HL-60 (cell line): ENCODE measurements at places on chromosomes 4 and X.

- DNase-seq, result no peak
These were observed 96.4 kb downstream of the EMCN start for GRCh38 chr4:100421361-100421978.

DNA sequence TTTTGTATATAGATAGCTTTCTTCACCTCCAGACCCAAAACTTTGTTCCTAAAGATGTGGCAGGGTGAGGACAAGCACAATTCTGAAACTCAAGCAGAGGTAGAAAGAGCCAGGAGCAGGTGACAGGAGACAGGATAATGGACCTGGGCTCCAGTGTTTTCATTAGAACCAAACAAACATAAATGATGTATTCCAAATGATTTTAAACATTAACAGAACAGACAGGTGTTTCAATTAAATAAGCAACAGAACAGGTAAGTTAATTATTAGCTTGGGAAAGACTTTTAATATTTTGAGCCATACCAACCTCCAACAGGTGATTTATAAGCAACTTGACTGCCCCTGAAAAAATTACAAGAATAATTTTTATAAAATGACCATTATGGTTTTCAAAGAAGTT lies 459.4 kb upstream of the LCORL start:
- no peak for DNase-seq

- DNase-seq, result peak; percentile 1
These were observed 72.5 kb downstream of the QRFPR start for GRCh38 chr4:121308328-121308663.

- no peak for DNase-seq
These were observed 266.4 kb downstream of the PRR32 start for GRCh38 chrX:127085939-127086338.

- DNase-seq, result no peak
These were observed 82.8 kb downstream of the ARSF start for GRCh38 chrX:3124031-3124430.

- DNase-seq, result peak; percentile 91
These were observed 1.1 kb upstream of the MFAP3L start for GRCh38 chr4:170027181-170027829.

- DNase-seq, result no peak
These were observed 208.3 kb upstream of the LEF1 start for GRCh38 chr4:108377021-108377420.

DNA sequence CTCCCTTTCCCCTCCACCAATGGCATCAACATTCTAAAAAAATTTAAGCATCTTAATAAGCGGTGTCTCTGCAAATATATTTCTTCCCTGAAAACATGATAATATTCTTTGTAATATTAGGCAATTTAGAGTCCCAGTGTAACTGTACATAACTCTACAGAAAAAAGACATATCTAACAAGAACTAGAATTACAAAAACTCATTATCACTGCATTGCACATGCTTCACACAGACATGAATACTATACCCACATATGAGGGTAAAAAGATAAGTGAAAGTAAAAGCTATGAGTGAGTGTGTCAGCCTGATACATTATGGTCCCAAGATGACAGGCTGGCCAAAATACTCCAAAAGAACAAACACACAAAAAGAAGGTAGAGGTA lies 2.4 kb upstream of the FGB start:
- DNase-seq, result no peak

- no peak for DNase-seq
These were observed 112.6 kb downstream of the ATP10D start for GRCh38 chr4:47597696-47598095.

DNA sequence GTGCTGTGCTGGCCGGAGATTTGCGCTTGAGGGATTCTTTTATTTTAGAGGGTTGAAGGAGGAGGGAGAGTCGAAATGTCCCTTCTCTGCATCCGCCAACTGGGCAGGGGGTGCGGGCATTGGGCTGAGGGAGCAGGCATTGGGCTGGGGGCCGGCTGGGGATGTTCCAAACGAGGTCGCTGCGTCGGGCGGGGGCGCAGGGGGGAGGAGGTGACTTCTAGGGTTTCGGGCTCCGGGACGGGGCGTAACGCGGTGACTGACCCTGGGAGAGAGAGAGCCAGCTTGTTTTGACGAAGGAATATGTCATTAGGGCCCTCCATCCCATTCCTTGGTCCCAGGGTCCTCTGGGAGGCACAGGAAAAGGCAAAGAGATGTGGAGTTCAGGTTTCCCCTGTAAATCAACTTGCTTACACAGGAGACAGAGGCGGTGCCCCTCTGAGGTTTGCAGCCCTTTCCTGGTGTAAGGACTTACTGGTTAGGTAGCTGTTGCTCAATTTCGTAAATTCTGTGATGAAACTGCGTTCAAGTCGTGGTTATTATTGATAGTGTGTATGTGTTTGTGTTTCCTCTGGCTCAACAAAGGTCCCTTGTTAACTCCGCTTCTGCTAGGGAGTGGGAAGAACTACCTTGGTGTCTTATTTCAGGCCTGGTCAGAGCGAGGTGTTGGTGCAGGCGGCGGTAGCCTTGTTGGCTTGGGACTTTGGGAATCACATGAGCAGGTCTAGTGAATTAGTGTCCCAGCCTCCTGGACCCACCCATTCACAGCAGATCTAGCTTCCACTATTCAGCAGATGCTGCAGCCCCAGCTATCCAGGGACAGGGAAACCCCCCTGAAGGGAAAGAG lies 716 bp downstream of the FHIP1A start:
- peak; percentile 28 for DNase-seq

GRCh38 chrX:10102046-10102704 lies 54.6 kb upstream of the CLCN4 start:
- no peak for DNase-seq

- no peak for DNase-seq
These were observed 229.1 kb upstream of the FAT1 start for GRCh38 chr4:186952709-186953108.

DNA sequence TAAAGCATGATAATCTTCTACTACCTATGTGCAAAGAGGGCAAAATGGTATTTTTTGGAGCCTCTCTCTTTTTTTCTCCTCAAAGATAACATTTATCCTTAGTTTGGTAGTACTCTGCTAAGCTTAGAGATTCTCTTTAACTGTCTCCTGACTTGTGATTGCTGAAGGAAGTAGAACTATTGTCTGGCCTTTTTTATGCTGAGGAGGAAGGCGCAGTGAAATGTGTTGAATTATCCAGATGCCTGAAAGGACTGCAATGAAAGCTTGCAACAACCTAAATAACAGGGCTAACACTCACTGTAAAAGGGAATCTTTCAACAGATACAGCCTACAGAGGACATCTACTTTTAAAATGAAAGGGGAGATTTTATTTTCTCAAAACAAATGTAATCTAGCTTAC lies 59.5 kb upstream of the CCDC160 start:
- no peak for DNase-seq

- DNase-seq, result no peak
These were observed 15.2 kb upstream of the GTPBP6 start for GRCh38 chrX:333611-334311.

DNA sequence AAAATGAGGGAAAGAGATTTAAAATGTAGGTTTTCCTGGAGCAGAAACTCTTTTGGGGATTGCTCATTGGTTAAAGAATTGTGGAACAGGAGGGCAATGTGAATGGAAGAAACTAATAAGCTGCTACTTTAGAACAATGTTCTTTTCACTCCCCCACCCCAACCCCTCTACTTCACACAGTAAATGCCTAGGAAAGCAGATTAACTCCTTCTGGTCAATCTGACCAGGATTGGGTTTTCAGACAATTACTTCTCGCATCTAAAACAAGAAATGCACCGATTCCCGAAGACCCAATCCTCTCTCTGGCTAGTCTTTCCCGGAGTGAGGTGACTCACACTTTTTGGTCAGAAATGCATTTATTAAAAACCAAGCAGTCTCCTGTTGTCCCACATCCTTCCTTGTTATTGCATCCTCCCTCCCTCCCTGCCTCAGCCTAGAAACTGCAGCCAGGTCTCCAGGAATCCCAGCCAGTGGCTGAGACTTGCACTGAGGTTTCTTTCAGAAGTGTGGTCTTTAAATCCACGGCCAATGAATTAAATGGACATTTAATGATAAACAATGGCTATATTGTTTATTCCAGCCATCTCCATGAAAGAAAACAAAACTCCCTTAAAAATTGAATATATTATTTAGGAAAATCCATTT lies 21.4 kb downstream of the MFAP3L start:
- DNase-seq, result no peak

GRCh38 chrX:107025545-107025944 lies 25.5 kb upstream of the MORC4 start:
- no peak for DNase-seq

GRCh38 chr4:19158107-19158809 lies 1093.4 kb upstream of the SLIT2 start:
- DNase-seq, result no peak

DNA sequence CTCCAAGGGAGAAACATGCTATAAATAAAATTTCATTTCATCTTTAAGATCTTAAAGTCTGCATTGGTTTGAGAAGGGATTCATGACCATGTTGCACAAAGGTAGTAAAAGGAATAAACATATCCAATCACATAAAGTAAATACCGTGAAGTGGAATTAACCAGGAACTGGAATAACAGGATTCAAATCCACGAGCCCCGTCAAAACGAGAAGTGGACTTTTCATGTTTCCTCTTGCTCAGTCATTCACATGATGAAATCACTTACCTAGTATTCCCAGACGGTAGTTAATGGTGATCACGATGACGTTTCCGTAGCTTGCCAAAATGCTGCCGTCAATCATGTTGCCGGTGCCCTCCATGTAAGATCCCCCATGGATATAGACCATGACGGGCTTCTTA lies 199.7 kb downstream of the NLGN4X start:
- no peak for DNase-seq

- DNase-seq, result no peak
These were observed 74.3 kb downstream of the FRAS1 start for GRCh38 chr4:78131403-78131802.

GRCh38 chrX:45232139-45232538 lies 31.5 kb upstream of the DIPK2B start:
- DNase-seq, result no peak

DNA sequence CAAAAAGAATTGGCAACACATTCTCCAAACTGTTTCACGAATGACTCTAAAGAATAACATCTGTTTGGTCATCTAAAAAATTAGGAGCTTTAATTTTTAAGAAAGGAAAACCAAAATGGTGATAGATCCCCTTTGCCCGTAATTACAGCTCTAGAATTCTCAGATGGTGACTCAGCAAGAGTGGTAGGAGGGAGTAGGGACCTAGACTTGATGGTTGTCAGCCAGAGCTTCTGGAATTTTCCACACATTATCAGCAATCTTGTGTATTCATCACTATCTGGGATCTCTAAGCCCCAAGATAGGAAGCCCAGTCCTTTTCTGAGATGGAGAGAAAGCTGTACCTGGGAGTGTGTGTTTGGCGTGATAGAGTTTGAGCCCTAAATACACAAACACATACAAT lies 103.9 kb upstream of the RAB40AL start:
- DNase-seq, result no peak

GRCh38 chr4:168612450-168613135 lies 115.7 kb downstream of the PALLD start:
- no peak for DNase-seq

GRCh38 chr4:163747886-163748285 lies 253.4 kb downstream of the TMA16 start:
- DNase-seq, result no peak

DNA sequence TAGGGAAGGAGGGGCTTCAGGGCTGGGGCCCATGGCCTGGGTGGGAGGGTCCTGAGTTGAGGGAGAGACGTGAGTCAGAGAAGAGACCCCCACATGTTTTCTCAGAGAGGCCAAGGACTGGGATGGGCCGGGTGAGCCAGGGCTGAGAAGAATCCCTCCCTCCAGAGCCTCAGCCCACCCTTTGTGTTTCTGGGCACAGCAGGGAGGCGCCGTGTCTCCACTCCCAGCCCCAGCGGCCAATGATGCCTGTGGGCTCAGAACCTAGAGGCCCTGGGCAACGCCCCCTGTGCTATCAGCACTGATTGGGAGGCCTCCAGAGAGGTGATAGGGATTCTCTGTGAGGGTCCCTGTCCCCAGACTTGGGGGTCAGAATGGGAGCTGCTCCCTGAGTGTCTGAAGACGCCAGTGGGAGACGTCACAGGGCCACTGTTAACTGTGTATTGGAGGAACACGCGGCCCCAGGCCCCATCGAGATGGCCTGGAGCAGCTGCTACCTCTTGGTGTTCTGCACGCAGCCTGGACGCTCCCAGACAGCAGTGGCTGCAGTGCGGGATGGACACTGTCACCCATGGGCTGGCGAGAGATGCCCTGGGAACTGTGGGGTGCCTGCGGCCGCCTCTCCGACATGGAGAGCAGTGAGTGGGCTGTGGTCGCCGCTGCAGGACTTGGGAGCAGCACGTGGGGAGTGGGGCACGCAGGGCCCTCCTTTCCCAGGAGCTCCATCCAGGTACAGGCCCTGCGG lies 8.5 kb downstream of the FGFRL1 start:
- DNase-seq, result no peak

DNA sequence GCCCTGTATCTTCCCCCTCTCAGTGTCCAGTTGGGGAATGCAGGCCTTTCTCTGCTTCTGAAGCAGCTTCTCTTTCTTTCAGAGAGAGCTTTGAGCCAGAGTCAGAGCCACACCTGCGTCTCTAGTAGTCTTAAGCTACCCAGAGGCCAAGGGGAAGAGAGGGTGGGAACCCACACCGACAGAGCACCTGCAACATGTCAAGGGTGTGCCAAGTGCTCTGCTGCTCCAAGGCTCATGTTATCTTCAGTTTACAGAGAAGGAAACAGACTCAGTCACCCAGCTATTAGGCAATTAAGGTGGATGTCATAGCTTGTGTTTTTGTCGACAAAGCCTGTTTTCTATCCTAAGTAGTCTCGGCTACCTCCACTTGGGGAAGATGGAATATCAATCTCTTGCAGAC lies 22.7 kb upstream of the RNF212 start:
- DNase-seq, result peak; percentile 54

- DNase-seq, result no peak
These were observed 25.0 kb downstream of the TLR6 start for GRCh38 chr4:38831653-38832052.
